ENCODE measurements at places on chromosomes 4 and X.

GRCh38 chr4:306551-306961 is 1.3 kb upstream of the ZNF732 start:
- no peak for DNase-seq

GRCh38 chr4:17260166-17260907 is 251.6 kb downstream of the QDPR start:
- DNase-seq, result no peak

GRCh38 chr4:538542-539142 is 37.5 kb downstream of the TMEM271 start:
- no peak for DNase-seq

GRCh38 chr4:7206911-7207567 is 14.7 kb downstream of the SORCS2 start:
- DNase-seq, result no peak

DNA sequence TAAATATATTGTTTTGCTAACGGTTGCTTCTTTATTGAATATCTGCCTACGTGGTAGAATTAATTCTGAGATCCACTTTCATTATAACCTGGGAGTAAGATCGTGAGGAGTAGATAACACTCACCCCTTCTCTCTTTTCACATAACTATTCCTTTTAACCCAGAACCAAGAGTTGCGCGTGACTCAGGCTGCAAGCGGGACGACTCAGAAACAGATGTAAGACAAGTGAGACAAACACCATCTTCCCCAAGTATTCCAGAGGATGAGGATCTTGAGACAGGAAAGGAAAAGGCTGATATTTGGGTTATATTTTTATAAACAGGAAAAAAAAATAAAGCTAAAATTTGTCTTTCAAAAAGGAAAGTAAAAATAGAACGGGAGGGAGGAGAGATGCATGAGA is 318.8 kb upstream of the NOCT start:
- no peak for DNase-seq

DNA sequence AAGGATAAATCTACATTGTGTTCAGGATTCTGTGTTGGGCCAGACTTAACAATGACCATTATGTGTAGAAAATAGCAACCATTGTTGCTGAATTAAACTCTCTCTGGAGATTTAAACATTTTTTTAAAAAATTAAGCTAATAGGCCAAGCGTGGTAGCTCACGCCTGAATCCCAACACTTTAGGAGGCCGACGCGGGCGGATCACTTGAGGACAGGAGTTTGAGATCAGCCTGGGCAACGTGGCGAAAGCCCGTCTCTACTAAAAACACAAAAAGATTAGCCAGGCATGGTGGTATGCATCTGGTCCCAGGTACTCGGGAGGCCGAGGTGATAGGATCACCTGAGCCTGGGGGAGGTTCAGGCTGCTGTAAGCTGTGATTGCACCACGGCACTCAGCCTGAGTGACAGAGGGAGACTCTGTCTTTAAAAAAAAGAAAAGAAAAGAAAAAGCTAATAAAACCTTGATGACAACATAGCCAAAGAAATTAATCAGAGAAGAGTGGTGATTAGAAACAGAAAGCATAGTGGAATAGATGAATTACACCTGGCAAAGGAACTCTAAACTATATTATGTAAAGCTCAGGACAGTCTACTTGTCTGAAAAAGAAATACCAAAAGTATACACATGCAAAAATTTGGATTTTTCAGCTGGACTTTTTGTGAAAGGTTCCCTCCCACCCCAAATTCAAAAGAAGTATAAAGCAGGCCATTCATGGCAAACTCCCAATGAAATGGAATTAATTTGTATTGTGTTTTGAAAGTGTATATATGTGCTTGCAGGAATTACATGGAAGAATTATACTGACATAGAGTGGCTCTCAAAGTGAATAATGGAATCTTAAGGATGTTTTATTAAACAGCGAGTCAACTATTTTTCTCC is 21.9 kb downstream of the PLS3 start:
- no peak for DNase-seq

DNA sequence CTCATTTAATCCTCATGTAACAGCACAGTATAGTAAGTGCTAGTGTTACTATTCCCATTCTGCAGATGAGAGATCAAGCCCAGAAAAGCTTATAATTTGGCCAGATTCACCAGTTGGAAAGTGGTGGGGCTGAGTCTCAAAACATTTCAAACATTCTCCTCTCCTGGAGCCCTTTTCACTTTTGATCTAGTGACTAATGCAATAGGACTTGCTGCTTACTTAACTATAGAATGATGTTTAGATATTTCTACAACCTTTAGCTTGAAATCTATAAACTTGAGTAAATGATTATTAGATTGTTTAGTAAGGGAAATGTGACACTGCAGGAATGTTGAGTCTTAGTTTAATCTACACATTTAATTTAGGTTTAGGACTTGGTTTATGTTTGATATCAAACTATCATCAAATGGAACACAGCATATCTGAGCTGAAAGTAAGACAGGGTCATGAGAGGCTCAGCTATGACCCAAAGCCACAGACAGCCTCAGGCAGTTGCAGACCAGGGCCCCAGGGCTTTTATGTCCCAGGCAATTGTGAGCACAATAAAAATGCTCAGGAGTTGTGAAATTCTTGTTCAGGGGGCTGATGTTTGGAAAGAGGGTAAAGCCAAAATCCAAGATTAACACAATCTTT is 199.5 kb upstream of the HS3ST1 start:
- DNase-seq, result no peak

- DNase-seq, result no peak
Measured at GRCh38 chr4:70197842-70198241, 2.3 kb downstream of the ODAM start.

GRCh38 chr4:85598936-85599335 is 124.0 kb downstream of the ARHGAP24 start:
- no peak for DNase-seq

- DNase-seq, result no peak
Measured at GRCh38 chr4:48270523-48270897, 872 bp upstream of the TEC start.

DNA sequence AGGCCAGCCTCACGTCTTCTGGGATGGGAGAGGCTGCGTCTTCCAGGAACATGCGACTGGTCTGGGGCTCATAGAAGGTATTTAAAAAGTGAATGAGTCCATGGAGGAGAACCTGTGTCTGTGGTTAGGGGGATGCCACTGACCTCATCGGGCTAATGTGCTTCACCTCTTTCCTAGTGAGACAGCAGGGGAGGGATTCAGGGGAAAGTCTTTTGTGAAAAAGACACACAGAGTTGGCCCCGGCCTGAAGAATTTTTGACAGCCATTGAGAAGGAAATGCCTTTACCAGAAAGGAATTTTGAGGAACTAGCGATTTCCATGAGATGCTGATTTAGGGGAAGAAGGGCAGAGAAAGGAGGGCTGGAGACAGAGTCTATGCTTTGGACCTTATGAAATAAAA is 11.0 kb upstream of the C4orf50 start:
- no peak for DNase-seq

GRCh38 chrX:118739577-118739976 is 12.2 kb downstream of the IL13RA1 start:
- no peak for DNase-seq

DNA sequence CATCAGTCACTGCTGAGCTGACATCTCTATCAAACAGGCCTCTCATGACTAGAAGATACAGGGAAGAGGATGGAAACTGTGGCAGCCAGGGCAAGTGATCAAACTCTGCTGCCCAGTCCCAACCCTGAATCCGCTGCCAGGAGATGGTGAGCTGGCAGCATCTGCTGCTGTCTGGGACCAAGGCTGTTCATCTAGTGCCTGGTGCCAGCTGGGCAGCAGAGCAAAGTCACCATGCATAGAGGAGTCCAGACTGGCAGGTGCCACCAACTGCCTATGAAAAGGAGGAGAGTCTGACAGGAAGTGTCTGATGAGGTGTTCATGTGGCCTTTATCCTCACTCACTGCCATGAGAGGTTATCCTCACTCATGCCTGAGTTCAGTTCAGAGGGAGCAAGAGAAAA is 518.9 kb downstream of the MID1IP1 start:
- no peak for DNase-seq

DNA sequence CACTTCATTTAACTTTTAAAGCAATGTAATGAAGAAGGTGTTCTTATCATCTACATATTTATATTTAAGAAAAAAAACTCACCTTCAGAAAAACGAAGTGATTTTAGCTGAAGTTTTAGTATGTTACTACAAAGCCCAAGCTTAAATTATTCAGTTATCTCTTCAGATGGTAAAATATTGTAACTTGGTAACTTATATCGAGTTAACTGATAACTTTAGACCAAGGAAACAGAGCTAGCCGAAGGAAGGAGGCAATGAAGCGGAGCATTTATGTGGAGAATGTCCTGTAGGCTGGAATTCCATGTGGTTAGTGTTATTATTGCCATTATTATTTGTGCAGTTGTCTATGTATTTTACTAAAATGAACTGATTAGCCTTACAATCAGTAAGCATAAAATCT is 1102.1 kb upstream of the LCORL start:
- DNase-seq, result no peak

GRCh38 chr4:7978907-7979651 is 39.4 kb upstream of the AFAP1 start:
- no peak for DNase-seq

GRCh38 chr4:150243932-150244331 is 165.7 kb downstream of the DCLK2 start:
- no peak for DNase-seq

DNA sequence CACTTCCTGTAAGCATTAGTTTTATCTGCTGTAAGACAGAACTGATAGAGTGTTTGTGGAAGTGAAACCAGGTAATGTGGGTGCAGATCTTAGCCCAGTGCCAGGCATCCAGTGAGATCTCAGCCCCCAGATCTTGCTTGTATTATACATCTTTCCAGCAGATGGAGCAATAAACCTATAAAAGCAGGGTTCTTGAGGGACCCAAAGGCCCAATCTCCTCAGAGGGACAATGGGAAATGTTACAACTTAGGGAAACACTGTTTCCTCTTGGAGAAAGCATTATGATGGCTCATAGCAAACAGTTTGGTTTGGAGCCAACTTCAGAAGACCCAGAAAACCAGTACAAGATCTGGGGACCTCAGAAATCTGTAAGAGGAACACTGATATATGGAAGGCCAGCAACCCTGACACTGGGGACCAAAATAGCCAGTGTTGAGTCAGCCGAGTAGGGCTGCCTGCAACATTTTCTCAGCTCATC is 206.3 kb downstream of the SLC7A11 start:
- no peak for DNase-seq

GRCh38 chr4:18518098-18518497 is 496.5 kb upstream of the LCORL start:
- no peak for DNase-seq

DNA sequence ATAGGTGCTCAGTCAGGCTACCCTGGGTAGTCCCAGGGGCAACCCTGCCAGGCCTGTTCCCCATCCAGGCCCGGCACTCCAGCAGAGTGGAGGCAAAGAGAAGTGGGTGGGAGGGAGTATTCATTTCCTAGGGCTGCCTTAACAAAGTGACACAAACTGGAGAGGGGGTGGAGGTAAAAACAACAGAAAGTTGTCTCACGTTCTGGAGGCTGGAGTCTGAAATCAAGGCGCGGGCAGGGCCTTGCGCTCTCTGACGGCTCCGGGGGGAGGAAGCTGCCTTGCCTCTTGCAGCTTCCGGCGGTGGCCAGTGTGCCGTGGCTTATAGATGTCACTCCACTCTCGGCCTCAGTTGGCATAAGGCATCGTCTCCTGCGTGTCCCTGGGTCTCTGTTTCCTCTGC is 90.8 kb downstream of the DCTD start:
- DNase-seq, result no peak

DNA sequence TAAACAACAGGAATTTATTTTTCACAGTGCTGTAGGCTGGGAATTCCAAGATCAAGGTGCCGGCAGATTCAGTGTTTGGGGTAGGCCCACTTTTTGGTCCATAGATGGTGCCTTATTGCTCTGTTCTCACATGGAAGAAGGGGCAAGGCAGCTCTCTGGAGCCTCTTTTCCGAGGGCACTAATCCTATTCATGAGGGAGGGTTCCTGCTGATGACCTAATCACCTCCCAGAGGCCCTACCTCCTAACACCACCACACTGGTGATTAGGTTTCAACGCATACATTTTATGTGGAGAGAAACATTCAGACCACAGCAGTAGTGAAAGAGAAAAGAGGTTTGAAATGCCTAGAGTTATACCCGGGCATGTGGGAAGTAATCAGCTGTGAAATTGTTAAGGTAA is 1.4 kb upstream of the POLA1 start:
- DNase-seq, result no peak

DNA sequence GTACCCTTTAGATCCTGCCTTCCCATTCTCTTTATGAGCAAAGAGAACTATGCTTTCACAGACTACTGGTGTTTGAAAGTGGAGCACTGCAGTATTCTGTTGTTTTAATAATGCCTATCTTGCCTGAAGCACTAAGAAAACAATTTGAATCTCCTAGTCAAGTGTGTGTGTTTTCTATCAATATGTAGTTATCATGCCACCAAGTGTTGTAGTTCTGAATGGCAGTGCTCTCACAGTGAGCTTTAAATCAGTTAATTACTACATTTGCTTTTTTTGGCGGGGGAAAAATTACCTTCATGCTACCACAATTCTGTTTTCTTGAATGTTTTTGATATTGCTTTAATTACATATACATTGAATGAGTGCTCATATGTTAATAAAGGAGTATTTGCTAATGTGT is 143.6 kb upstream of the FAM47A start:
- no peak for DNase-seq

DNA sequence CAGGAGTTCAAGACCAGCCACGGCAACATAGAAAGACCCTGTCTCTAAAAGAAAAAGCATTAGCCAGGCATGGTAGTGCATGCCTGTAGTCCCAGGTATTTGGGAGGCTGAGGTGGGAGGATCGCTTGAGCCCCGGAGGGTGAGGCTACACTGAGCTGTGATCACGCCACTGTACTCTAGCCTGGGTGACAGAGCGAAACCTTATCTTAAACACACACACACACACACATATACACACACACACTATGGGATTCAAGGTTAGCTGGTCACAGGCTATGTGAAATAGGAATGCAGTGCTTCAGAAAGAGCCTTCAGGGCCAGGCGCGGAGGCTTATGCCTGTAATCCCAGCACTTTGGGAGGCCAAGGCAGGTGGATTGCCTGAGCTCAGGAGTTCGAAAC is 23.5 kb downstream of the NLGN3 start:
- no peak for DNase-seq

GRCh38 chrX:87728024-87728423 is 210.4 kb downstream of the KLHL4 start:
- DNase-seq, result no peak

- DNase-seq, result no peak
Measured at GRCh38 chr4:40858962-40859361, 109.2 kb downstream of the NSUN7 start.

DNA sequence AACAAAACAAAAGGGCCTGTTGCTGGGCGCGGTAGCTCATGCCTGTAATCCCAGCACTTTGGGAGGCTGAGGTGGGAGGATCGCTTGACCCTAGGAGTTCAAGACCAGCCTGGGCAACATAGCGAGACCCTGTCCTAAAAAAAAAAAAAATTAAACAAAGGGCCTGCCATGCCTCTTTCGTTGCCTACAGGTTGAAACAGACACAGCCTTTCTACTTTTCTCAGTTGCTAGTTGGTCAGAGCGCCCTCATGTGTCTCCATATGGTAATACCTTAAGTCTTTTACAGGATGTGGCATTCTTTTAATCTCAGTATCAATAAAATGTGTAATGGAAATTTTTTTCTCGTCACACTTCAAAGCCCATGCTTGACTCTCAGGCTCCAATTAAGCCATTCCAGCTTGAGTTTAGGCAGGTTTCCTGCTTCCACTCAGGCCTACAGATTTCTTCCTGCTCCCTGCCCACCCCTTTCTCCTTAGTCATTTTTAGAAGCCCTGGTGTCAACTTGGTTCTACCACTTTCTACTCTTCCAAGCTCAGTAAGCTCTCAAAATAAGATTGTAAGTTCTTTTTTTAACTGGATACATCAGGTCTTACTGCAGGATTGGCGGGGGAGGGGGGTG is 4.6 kb upstream of the SOWAHD start:
- no peak for DNase-seq

GRCh38 chrX:82219129-82219528 is 1017.2 kb downstream of the SH3BGRL start:
- no peak for DNase-seq
